ENCODE measurements at places on chromosomes 11 and 22.
A peak's percentile ranks its signal among the peaks of the same experiment; 100 is the strongest.

GRCh38 chr11:38460896-38461295, 1862.9 kb upstream of the RAG2 start:
- H3K27ac ChIP-seq: peak overlapping the region; percentile 3
- no peaks in the 10 kb centered on the region for H3K27me3 ChIP-seq
- H3K36me3 ChIP-seq: no peaks in the 10 kb centered on the region

DNA sequence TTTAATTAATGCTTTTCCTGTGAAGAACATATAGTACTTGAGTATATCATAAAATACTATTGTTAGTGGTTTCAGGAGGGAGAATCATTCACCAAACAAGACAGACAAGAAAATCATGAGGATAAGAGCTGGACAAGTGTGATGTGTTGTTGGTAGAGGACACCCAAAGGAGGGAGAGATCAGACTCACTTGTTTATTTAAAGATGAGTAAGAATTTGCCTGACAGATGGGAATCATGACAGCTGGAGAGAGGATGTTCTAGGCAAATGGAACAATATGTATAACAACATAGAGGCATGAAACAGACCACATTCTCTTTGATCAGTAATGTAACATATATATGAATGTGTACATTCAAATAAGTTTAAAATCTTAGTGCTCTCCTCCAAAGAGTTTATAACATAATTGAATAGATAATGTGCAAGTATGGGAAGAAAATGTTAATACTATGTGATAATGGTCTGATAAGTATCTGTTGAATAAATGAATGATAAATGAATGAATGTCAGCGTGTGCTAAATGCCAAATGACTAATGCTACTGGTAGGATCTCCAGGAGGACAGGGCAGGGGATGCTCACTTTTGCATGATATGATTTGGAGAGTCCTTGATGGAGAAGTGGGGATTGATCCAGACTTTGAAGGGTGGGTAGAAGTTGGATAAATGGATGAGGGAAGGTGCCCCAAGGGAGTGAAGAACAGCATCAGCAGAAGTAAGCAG, 228.9 kb upstream of the SORL1-AS1 start:
- no peak overlapping the region for H3K27ac ChIP-seq
- H3K4me3 ChIP-seq: no peak overlapping the region
- no peaks in the 10 kb centered on the region for H3K36me3 ChIP-seq
- H3K4me1 ChIP-seq: no peaks in the 10 kb centered on the region
- no peak for DNase-seq

- H3K36me3 ChIP-seq: no peaks in the 10 kb centered on the region
- H3K4me1 ChIP-seq: no peaks in the 10 kb centered on the region
- no peaks in the 10 kb centered on the region for H3K27me3 ChIP-seq
- H3K4me3 ChIP-seq: no peak overlapping the region
- no peak overlapping the region for H3K27ac ChIP-seq
Measured at GRCh38 chr11:92104349-92104748, 120.3 kb upstream of the FAT3 start.

- no peaks in the 10 kb centered on the region for H3K27me3 ChIP-seq
- DNase-seq: no peak
- peaks cover 16% of the 10 kb centered on the region for H3K4me1 ChIP-seq
Measured at GRCh38 chr11:10225553-10225952, 68.5 kb downstream of the SBF2 start.

DNA sequence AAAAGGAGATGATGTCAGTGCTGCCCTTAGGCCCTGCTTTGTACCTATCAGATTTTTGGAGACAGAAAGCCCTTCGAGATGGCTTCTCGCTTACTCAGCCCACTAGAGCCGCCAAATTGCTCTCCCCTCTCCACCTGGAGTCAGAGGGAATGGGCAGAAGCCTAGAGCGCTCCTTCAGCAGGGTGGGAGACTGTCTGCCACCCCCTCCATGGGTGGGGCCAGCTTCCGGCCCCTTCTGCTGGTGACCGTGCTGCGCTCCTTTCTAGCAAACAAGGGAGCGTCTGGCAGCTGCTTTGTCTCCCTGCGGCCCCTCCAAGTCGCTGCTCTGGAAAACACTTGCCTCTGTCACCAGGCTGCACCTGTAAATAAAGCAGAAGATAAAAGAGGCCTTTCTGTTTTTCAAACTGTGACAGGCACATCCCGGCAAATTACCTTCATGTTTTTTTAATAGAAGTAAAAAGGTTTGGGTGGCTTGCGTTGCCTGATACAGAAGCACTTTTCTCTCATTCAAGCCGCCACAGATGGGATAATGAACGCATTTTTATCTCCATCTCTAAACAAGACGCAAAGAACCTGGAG, 145.7 kb upstream of the NECTIN1 start:
- H3K4me1 ChIP-seq: no peaks in the 10 kb centered on the region
- H3K36me3 ChIP-seq: no peaks in the 10 kb centered on the region
- DNase-seq: no peak
- H3K27ac ChIP-seq: no peak overlapping the region

GRCh38 chr11:62925308-62925707, 4.1 kb upstream of the CHRM1 start:
- peaks cover 84% of the 10 kb centered on the region for H3K27me3 ChIP-seq
- no peak overlapping the region for H3K4me3 ChIP-seq
- peaks cover 23% of the 10 kb centered on the region for H3K4me1 ChIP-seq
- no peak overlapping the region for H3K27ac ChIP-seq

GRCh38 chr11:5703741-5704536, 14.3 kb downstream of the TRIM22 start:
- H3K27ac ChIP-seq: no peak overlapping the region
- no peaks in the 10 kb centered on the region for H3K4me1 ChIP-seq
- no peak overlapping the region for H3K4me3 ChIP-seq
- H3K27me3 ChIP-seq: no peaks in the 10 kb centered on the region

GRCh38 chr22:48568736-48569330, 1258.8 kb downstream of the BRD1 start:
- no peaks in the 10 kb centered on the region for H3K36me3 ChIP-seq
- H3K4me3 ChIP-seq: no peak overlapping the region
- H3K27me3 ChIP-seq: no peaks in the 10 kb centered on the region

DNA sequence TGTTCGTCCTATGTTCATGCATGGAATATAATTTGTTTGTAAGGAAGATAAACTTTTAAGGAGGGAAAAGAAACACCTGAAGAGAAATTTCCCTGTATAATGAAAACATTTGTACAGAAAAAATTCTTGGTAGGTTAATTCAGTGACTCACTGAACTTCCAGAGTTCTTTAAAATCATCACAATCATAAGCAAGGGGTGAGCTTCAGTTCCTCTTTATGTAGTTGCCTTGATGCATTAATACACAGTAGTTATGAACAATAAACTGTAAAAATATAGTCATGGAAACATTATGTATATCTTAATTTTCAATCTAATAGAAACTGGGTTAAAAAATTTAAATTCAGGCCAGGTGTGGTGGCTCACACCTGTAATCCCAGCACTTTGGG, 1.1 kb upstream of the C11orf65 start:
- no peaks in the 10 kb centered on the region for H3K27me3 ChIP-seq
- no peaks in the 10 kb centered on the region for H3K36me3 ChIP-seq
- peaks cover 4% of the 10 kb centered on the region for H3K4me1 ChIP-seq
- no peak overlapping the region for H3K27ac ChIP-seq

GRCh38 chr11:65900125-65900898, at the start of gene FOSL1:
TSS of gene FOSL1 (minus strand) at chr11:65900388. CDS start at chr11:65900339, 49 bp downstream.
- DNase-seq: peak; percentile 64
- H3K4me1 ChIP-seq: peaks cover 11% of the 10 kb centered on the region
- peak within 1 kb of the TSS; percentile 59 for H3K4me3 ChIP-seq
- H3K36me3 ChIP-seq: no peaks in the 10 kb centered on the region

GRCh38 chr22:28229566-28230485, 310.8 kb upstream of the PITPNB start:
- H3K4me3 ChIP-seq: no peak overlapping the region
- no peak overlapping the region for H3K27ac ChIP-seq
- DNase-seq: no peak
- no peaks in the 10 kb centered on the region for H3K27me3 ChIP-seq
- peaks cover 14% of the 10 kb centered on the region for H3K4me1 ChIP-seq
